ENCODE measurements at places on chromosomes 5 and 9. TPM values are rescaled to one million over a fixed set of nuclear protein-coding genes. Genes with fewer than 3 reads are reported as not detected.

The SLC27A6 gene
- not detected for total RNA-seq

The NIM1K gene
- 0.83 TPM for total RNA-seq

The SPATA31E1 gene
- total RNA-seq: not detected

The STOM gene
- total RNA-seq: 104 TPM

The MYOZ3 gene
- 0.13 TPM for total RNA-seq

The FBN2 gene
- not detected for total RNA-seq

The SAXO1 gene
- not detected for total RNA-seq

- H3K4me3 ChIP-seq: no peak overlapping the region
- no peaks in the 10 kb centered on the region for H3K36me3 ChIP-seq
- peaks cover 17% of the 10 kb centered on the region for H3K4me1 ChIP-seq
- H3K27ac ChIP-seq: no peak overlapping the region
Measured at GRCh38 chr5:122849771-122850170, 4.4 kb downstream of the SNX24 start.

DNA sequence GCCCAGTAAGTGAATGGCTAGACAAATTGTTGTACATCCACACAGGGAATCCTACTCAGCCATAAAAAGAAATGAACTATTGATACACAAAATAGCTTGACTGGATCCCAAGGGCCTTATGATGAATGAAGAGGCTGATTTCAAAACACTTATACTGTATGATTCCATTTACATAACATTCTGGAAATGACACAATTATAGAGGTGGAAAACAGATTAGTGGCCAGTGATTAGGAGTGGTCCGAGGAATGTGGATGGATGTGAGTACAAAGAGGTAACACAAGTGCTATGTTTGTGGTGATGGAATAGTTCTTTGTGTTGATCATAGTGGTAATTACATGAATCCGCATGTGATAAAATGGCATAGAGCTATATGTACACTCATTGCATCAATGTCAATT lies 4.7 kb upstream of the UBLCP1 start:
- peaks cover 3% of the 10 kb centered on the region for H3K27me3 ChIP-seq
- H3K4me3 ChIP-seq: no peak overlapping the region
- H3K36me3 ChIP-seq: peaks cover 7% of the 10 kb centered on the region

- no peaks in the 10 kb centered on the region for H3K4me1 ChIP-seq
- no peaks in the 10 kb centered on the region for H3K36me3 ChIP-seq
- no peak overlapping the region for H3K4me3 ChIP-seq
- no peak for DNase-seq
Measured at GRCh38 chr5:65307088-65307487, 174.6 kb downstream of the ADAMTS6 start.

GRCh38 chr9:134515026-134515821 lies 126.4 kb upstream of the COL5A1 start:
- no peaks in the 10 kb centered on the region for H3K36me3 ChIP-seq
- no peaks in the 10 kb centered on the region for H3K4me1 ChIP-seq
- no peak for DNase-seq
- no peak overlapping the region for H3K4me3 ChIP-seq
- peaks cover 1% of the 10 kb centered on the region for H3K27me3 ChIP-seq

DNA sequence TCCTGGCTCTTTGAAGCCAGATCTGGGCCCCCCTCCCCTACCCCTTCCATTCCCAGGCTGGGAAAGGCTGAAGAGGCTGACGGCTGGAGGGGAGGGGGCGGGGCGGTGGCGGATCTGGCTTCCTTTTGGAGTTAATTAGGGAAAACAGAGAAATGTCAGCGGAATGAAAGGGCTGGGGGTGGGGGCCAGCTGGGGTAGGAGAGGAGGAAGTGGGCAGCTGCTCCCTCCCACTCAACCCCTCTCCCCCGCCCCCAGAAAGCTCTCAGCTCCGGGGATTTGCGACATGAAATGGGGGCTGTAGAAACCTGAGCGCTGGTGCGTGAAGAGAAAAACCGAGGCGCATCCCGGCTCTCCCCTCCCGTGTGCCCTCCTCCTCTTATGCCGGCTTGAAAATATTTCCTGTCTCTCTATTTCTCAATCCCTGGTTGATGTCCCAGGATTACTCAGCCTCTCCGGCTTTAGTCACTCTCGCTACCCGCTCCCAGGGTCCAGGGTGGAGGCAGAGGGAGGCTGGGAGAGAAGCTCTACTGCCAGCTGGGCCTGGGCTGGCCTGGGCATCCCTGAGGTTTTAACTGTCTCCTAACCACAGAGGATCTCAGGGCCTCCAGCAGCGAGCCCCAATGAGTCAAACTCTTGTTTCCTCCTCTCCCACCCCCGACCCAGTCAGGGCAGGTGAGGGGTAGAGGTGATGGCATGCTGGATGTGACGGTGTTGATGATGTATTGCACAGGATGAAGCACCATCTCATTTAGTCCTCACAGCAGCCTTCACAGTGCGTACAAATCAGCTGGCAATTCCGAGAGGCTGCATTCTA lies 20.1 kb downstream of the PCDHGC5 start:
- H3K27me3 ChIP-seq: no peaks in the 10 kb centered on the region
- H3K27ac ChIP-seq: no peak overlapping the region
- H3K4me3 ChIP-seq: no peak overlapping the region
- peaks cover 17% of the 10 kb centered on the region for H3K4me1 ChIP-seq

DNA sequence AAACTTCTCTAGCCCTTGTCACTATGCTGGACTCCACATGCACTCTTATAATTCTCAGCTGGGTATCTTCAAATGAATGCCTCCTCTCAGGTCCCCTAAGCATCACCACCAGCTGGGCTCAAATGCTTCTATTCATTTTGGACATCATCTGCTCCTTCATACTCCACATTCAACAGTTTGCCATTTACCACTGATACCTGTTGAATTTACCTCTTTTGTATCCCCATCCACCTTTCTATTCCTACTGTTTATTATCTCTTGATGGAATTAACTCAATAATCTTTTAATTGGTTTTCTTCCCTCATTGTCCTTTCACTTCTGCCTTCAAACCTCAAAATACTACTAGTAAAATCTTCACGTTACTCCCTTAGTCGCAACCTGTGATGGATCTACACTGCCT lies 14.5 kb downstream of the RANBP6 start:
- no peak overlapping the region for H3K27ac ChIP-seq
- H3K4me1 ChIP-seq: peaks cover 33% of the 10 kb centered on the region
- peaks cover 22% of the 10 kb centered on the region for H3K36me3 ChIP-seq
- no peak overlapping the region for H3K4me3 ChIP-seq
- DNase-seq: no peak

DNA sequence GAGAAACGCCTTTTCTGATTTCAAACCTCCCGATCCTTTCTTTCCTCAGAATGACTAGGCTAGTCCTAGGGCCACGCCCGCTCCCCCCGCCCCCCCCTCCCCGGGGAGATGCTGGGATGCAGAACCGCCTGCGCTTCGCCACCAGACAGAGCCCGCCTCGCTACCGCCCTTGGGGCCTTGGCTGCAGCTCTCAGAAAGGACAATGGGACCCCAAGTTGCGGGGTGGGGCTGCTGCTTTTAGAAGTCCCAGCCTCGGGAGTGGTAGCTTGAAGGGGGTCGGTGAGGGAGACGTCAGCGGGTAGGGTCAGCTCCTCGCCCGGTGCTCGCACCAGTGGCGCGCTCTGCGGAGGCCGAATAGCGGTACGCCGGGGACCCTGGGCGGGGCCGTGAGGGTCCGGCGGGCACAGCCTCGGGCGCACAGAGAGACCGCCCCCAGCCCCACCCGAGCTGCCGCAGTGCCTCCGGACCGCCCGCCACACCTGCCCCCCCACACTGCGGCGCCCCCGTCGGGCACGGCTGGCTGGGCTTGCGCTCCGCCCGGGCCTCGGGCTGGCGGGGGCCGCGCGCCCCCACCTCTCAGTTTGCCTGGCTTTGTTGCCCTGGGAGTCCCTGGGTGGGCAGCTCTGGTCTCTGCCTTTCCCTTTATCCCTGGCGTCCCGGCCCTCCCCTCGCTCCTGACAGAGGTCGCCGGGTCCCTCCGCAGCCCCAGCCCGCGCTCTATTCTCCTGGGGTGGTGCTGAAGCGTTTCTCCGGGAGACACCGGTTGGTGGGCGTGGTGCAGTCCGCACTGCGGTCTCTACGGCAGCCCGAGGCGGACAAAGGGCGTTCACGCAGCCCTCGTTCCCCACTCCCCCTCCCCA lies 1.2 kb downstream of the MAP1B start:
- peaks cover 12% of the 10 kb centered on the region for H3K4me1 ChIP-seq
- DNase-seq: no peak
- no peaks in the 10 kb centered on the region for H3K36me3 ChIP-seq
- H3K4me3 ChIP-seq: no peak overlapping the region

DNA sequence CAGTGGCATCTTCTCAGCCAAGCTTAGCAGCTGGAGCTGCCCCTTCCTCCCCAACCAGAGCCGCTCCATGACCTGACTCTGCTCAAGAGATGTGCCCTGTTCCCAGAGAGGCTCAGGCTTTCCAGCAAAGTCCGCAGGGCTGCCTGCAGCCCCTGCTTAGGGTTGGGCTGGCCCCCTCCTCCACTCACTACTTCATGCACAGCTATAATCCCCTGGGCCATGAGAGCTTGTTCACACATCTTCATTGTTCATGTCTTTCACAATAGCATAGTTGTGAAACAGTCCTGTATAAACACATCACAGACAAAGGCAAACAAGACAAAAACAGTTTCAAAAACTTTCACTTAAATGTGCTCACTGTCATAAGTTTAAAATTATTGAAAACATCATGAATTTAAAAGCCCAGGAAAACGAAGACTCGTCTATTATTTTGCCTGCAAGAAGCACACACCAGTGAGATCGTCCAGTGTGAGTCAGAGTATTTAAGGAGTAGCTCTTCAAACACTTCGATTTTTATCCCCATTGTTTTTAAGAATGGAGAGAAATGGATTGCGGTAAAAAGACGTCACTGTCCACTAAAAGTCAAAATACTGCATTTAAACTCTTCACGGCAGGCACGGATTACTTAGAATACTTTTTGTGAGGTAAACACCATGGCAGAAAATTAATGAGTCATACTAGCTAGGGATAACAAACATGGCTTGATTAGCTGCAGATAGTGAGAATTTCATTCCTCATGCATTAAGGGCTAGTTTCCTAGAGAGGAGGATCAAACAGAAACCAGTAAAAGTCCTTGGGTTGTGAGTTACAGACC lies 40.7 kb upstream of the S1PR3 start:
- H3K36me3 ChIP-seq: no peaks in the 10 kb centered on the region
- DNase-seq: no peak
- no peak overlapping the region for H3K4me3 ChIP-seq

DNA sequence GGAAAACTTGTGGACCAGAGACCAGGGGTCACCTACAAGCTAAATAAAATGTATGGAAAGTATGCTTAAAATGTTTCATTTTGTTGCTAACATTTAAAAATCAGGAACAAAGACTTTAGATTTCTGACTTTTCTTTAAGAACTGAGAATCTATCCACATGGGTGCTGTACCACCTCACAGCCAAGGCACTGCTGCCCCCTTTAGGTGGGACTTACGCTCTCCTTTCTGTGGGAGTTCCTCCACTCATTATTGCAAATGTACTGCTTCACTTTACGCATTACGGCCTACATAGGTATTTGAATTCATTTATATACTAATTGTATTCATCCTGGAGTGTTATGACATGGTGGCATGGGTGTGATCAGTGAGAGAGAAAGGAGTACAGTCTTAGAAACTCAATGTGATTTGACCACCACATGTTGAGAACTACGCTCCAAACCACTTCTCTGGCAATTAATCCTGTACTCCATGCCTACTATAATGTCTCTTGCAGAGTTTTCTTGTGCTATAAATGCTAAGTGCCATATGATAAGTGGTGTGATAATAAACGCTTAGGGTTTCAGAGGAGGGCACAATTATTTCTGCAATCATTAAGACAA lies 24.7 kb upstream of the CETN3 start:
- peaks cover 12% of the 10 kb centered on the region for H3K27me3 ChIP-seq
- no peak overlapping the region for H3K27ac ChIP-seq
- H3K4me1 ChIP-seq: no peaks in the 10 kb centered on the region
- no peaks in the 10 kb centered on the region for H3K36me3 ChIP-seq

- H3K27me3 ChIP-seq: peaks cover 10% of the 10 kb centered on the region
- DNase-seq: no peak
- H3K27ac ChIP-seq: no peak overlapping the region
- H3K4me1 ChIP-seq: no peaks in the 10 kb centered on the region
Measured at GRCh38 chr5:158166424-158166823, 307.5 kb upstream of the CLINT1 start.

DNA sequence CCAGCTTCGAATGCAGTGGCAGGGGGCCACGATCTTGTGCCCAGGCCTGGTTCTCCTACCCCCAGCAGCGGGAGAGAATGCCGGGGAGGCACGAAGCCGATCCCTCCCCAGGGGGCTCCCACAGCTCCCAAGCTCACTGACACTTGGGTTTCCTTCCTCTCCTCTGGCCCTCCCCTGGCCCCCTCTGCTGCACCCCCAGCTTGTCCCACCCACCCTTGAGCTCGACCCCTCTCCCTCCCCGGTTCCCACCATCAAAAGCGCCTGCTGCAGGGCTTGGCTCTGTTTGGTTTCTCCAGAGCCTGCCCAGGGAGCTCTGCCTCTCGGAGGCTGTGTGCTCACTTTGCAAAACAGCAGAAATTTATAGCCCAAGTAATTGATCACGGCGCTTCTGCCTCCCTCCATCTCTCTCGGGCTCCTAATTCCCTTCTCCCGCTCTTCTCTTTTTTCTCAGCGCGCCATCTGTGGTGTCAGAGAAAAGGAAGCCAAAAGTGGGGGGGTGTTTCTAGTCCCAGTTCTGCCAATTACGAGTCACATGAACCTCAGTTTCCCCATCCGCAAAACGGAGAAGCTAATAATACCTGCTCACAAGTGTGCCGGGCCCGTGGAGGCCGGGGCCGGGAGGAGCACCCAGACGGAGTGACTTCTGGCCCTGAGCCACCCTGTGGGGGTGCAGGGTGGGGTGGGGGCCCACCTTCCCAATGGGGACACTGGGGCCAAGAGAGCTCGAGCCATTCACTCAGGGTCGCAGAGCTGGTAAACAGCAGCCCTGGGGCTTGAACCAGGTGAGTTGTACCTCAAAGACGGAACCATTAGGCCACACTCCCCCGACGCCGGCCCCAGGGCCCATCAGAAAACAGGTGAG lies 141.2 kb upstream of the IER5L start:
- no peak overlapping the region for H3K4me3 ChIP-seq
- H3K27me3 ChIP-seq: peaks cover 3% of the 10 kb centered on the region
- H3K36me3 ChIP-seq: no peaks in the 10 kb centered on the region
- peaks cover 10% of the 10 kb centered on the region for H3K4me1 ChIP-seq

GRCh38 chr9:76206821-76207220 lies 187.4 kb downstream of the RFK start:
- H3K36me3 ChIP-seq: no peaks in the 10 kb centered on the region
- no peak overlapping the region for H3K4me3 ChIP-seq
- H3K27me3 ChIP-seq: peaks cover 5% of the 10 kb centered on the region
